ENCODE measurements at places on chromosomes 4 and X. TPM values are rescaled to one million over a fixed set of nuclear protein-coding genes. Genes with fewer than 3 reads are reported as not detected.

PAK3 gene
- 40.5 TPM for total RNA-seq

LSM6 gene
- total RNA-seq: 10.7 TPM

SYTL4 gene
- total RNA-seq: 8.0 TPM

MAGEE1 gene
- total RNA-seq: 2.2 TPM

PPP4R3C gene
- not detected for total RNA-seq

MAGEA9B gene
- not detected for total RNA-seq

NXF2B gene
- total RNA-seq: not detected

VSIG4 gene
- 5.0 TPM for total RNA-seq
